Activated CD4-positive, alpha-beta T cell treated with anti-CD3 and anti-CD28 coated beads for 48 hours (primary cell): ENCODE measurements at places on chromosomes 7 and 10.

- DNase-seq, result no peak
These were observed 113.5 kb downstream of the KLF6 start for GRCh38 chr10:3671386-3671955.

GRCh38 chr7:45060295-45060694 lies 28.5 kb downstream of the NACAD start:
- no peak for DNase-seq

DNA sequence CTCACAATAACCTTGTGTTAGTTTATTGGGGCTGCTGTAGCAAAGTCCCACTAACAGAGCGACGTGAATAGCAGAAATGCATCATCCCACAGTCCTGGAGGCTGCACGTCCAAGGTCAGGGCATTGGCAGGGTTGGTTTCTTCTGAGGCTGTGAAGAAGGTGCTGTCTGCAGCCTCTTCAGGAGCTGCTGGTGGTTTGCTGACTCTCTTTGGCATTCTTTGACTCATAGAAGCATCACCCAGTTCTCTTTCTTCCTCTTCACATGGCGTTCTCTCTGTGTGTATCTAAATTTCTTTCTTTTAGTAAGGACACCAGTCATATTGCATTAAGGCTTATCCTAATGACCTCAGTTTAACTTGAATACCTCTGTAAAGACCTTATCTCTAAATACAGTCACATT lies 428.4 kb upstream of the KLF6 start:
- no peak for DNase-seq

DNA sequence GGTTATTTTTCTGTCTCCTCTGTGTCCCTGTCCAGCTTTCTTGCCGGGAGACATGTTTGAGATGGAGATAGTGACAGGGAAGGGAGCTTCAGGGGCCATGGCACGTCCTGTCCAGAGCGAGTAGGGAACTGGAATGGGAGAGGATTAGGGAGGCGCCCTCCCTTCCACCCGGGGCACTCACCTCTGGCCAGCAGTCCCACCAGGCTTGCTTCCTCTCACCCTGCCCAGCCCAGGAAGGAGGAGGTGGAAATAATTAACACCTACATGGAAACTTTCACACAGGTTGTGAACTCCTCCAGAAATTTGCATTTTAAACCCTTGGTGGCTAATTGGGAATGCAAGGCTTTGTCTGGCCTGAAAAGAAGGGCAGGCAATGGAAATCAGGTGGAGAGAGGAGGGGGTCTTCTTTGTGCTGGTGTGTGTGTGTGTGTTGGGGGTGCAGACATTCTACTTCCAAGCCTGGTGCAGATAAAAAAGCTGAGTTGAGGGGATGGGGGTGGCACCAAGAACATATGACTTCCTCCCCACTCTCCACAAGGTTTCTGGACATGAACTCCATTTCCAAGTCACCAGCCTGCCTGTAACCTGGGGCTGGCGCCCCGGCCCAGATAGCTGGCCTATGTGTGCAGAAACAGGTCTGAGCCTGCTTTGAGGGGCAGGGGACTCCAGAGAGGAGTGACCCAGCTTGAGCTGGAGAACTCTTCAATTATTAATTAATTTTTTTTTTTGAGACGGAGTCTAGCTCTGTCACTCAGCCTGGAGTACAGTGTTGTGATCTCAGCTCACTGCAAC lies 199.4 kb downstream of the CYP26A1 start:
- DNase-seq, result no peak

- DNase-seq, result no peak
These were observed 91.7 kb downstream of the CCDC3 start for GRCh38 chr10:12909836-12910185.

DNA sequence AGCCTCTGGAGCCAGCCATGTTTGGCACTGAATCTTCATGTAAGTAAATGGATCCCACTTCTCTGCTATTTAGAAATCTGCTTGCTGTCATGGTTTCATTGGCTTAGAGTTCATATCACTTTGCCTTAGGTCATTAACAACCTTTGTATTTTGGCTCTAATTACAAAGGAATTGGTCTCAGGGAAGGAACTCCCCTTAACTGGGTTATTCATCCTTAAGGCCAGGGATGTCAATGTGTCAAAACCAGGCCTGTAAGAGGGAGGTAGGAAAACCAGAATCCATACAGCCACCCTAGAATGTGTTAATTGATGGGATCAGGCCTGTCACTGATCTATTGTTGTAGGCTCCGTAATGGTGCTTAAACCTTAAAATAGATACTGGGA lies 67.3 kb downstream of the ST7 start:
- DNase-seq, result no peak

DNA sequence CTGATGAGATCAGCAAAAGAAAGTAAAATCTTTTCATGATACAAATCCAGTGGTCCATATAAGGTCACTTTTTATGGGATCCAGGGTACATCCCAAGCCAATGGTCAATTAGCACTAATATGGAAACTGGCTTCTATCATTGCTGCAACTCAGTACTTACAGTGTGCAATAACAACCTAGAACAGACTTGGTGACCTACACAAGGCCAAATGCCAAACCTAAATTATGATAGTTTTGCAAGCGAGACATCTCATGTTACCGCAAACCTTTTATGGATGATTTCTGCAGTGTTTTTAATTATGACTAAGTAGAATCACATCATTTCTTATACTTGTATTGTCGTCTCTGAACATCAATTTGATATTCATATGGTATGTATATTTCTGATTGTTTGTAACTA lies 583.5 kb upstream of the SEMA3D start:
- DNase-seq, result no peak

DNA sequence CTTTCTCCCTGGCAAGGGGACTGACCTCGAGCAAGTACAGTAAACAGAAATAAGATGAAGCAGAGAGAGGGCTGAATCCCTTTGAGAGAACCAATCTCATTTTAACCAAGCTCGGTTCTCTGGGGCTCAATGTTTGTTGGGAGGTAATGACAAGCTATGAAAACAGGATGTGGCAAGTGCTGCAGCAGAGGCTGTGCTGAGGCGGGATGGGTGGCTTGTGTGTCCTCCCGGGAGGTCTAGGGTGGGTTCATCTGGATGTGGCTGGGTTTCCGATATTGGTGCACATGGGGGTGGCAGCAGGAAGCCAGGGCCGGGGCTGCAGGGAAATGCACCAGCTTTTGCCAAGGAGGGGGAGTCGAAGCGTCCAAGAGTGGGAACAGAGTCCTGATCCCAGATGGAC lies 84.5 kb downstream of the AOAH start:
- peak; percentile 34 for DNase-seq

DNA sequence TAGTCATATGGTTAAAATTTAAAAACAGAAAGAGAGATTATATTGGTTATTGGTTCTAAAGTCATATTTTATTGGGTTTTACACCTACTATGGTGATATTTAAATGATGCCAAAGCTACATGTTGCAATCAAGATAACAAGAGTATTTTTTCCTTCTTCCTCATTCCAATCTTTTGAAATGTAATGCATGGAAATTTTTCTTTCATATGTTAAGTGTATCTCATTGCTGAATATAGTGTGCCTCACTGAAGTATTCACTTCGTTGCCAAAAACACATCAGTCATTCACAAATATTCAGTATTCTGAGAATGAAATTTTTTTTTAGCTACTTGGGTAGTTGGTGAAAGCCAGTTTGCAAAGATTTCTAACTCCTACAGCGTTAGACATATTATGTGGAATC lies 19.5 kb downstream of the HDAC9 start:
- DNase-seq, result no peak

DNA sequence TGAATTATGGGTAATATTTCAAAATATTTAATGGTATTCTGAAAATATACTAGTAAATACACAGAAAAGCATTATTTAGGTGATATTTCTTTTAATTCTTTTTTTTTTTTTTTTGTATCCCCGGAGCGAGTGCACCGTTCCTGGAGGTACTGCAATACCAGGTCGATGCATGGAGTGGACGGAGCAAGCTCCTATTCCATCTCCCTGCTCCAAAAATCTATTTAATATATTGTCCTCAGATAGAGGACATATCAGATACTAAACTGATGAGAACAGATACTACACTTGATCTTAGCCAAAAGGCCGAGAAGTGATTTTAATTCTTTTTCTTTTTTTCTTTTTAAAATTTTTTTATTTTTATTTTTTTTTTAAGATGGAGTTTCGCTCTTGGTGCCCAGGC lies 10.8 kb downstream of the BTRC start:
- DNase-seq, result no peak

DNA sequence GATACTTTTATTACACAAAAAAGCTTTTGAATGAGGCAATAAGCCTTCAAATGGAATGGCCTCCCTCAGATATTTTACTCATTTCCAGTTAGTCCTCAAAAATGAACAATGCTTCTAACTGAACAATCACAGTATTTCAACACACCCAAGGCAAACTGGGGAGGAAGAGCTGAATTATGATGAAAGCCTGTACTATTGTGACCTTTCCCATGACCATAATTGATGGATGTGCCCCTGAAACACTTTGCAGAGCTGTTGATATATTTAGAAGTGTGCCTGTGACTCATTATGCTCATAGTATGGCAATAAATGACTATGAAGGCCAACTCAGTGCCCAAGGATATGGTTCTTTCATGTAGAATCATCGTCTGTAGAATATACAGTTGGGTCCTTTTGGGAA lies 248.1 kb downstream of the AHR start:
- no peak for DNase-seq

GRCh38 chr7:48363174-48363573 lies 191.9 kb downstream of the ABCA13 start:
- DNase-seq, result no peak
